ENCODE measurements at places on chromosomes 2 and 18. TPM values are rescaled to one million over a fixed set of nuclear protein-coding genes. Genes with fewer than 3 reads are reported as not detected.

The CYRIA gene
- 44.0 TPM for total RNA-seq

The ATOH8 gene
- 25.8 TPM for total RNA-seq

The ABCG8 gene
- total RNA-seq, result 0.33 TPM

The G6PC2 gene
- total RNA-seq, result not detected

The ALKAL2 gene
- 3.4 TPM for total RNA-seq

The KLHL14 gene
- 2.9 TPM for total RNA-seq

The FOXD4L1 gene
- total RNA-seq, result 0.17 TPM

The SEH1L gene
- 29.8 TPM for total RNA-seq

The KCNJ13 gene
- total RNA-seq, result 94.8 TPM

The SERPINB11 gene
- total RNA-seq, result not detected

The ADGRF3 gene
- total RNA-seq, result 0.11 TPM

The SERPINB12 gene
- total RNA-seq, result not detected

The OSBPL6 gene
- 7.3 TPM for total RNA-seq

The LHCGR gene
- total RNA-seq, result 0.66 TPM

The C18orf63 gene
- total RNA-seq, result not detected

Data from spinal cord (tissue), 10 donors.